HEK293T (cell line): ENCODE measurements at places on chromosomes 4 and X.

GRCh38 chr4:140308366-140309123 is 64.9 kb upstream of the SCOC start:
- no peak for DNase-seq

- peak; percentile 46 for DNase-seq
Observed at GRCh38 chrX:51641421-51642021, 22.8 kb upstream of the CENPVL3 start.

GRCh38 chr4:132383571-132384199 is 765.4 kb upstream of the PCDH10 start:
- DNase-seq, result no peak

DNA sequence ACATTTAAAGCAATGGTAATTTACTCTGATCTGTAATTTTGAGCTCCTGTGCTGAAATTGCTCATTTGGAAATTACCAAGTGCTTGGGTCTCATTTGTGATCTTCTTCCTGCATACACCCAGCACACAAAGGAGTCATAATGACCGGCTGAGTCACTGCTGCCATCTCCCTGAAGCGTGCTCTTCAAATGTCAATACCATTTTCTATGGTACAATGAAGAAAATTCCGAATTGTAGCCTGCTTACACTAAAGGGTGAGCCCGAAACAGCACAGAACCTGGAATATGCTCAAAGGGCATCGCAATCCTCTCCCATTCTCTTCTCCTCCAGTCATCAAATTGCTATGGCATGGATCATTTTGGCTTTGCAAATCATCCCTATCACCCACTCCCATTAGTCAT is 140.5 kb downstream of the GRIA3 start:
- no peak for DNase-seq

DNA sequence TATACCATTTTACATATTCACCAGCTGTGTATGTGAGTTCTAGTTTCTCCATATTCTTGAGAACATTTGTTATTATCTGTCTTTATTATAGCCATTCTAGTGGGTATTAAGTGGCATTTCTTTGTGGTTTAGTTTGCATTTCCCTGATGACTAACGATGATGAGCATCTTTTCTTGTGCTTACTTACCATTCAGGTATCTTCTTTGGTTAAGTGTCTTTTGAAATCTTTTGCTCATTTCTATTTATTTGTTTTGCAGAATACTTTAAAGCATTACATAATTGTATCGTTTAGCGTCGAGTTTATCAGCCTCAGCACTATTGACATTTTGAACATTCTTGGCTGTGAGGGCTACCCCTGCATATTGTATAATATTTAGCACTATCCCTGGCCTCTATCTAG is 85.4 kb downstream of the FRMPD4 start:
- DNase-seq, result no peak

- no peak for DNase-seq
Observed at GRCh38 chr4:122632396-122633143, 11.7 kb upstream of the IL21 start.
